Right ventricle myocardium inferior (tissue), 1 donor: ENCODE measurements at places on chromosomes 1 and 21. TPM values are rescaled to one million over a fixed set of nuclear protein-coding genes. Genes with fewer than 3 reads are reported as not detected.

RNU1-1 gene
- 4,572 TPM for total RNA-seq

RGS1 gene
- total RNA-seq = 0.32 TPM

FMOD gene
- 7.7 TPM for total RNA-seq

FYB2 gene
- total RNA-seq = 14.0 TPM
